ENCODE measurements at places on chromosomes 7 and 10.

DNA sequence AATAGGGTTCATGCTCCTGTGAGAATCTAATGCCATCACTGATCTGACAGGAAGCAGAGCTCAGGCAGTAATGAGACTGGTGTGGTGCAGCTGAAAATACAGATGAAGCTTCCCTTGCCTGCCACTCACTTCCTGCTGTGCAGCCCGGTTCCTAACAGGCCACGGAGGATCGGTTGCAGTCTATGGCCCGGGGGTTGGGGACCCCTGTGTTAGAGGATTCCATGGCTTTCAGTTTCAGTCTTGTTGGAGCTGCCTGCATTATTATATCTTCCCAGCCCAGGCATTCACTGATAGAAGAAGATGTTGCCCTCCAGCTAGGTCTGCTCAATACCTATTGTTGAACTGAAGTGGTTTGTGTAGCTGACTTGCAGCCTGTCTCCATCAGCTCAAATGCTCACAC lies 1298.8 kb downstream of the TYW1 start:
- no peak overlapping the region for H3K27ac ChIP-seq
- no peak overlapping the region for H3K4me3 ChIP-seq
- no peaks in the 10 kb centered on the region for H3K4me1 ChIP-seq
- H3K36me3 ChIP-seq: no peaks in the 10 kb centered on the region

GRCh38 chr7:23235813-23236221 lies 10.8 kb upstream of the GPNMB start:
- no peak for DNase-seq
- H3K36me3 ChIP-seq: no peaks in the 10 kb centered on the region
- no peaks in the 10 kb centered on the region for H3K27me3 ChIP-seq
- no peaks in the 10 kb centered on the region for H3K4me1 ChIP-seq
- H3K4me3 ChIP-seq: no peak overlapping the region
- no peak overlapping the region for H3K27ac ChIP-seq

DNA sequence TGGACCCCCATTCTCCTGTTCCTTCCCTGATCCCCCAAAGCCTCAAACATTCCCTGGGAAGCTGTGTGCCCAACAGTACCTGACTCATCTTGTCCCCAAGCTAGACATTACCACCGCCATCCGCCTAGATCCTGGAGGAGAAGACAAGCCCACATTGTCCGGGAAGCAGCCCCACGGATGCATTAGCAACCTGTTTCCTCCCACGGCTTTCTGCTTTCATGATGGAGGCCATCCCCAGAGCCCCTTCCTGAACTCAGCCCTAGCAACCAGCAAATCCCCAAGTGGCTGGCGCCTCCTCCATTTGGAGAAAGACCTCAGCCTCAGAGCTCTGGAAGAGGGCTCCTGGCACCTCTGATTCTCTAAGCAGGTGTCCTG lies 2.3 kb upstream of the SLC29A3 start:
- peaks cover 2% of the 10 kb centered on the region for H3K27me3 ChIP-seq
- H3K36me3 ChIP-seq: no peaks in the 10 kb centered on the region
- no peak overlapping the region for H3K4me3 ChIP-seq
- no peak for DNase-seq

- H3K36me3 ChIP-seq: no peaks in the 10 kb centered on the region
- DNase-seq: no peak
- no peaks in the 10 kb centered on the region for H3K27me3 ChIP-seq
- H3K4me3 ChIP-seq: no peak overlapping the region
- no peaks in the 10 kb centered on the region for H3K4me1 ChIP-seq
Measured at GRCh38 chr10:34643620-34644019, 171.5 kb downstream of the PARD3 start.

GRCh38 chr10:59580026-59580863 lies 129.4 kb downstream of the SLC16A9 start:
- H3K36me3 ChIP-seq: no peaks in the 10 kb centered on the region
- H3K4me1 ChIP-seq: no peaks in the 10 kb centered on the region
- H3K4me3 ChIP-seq: no peak overlapping the region
- no peak overlapping the region for H3K27ac ChIP-seq

GRCh38 chr10:130787243-130787642 lies 524.3 kb downstream of the TCERG1L start:
- H3K27me3 ChIP-seq: no peaks in the 10 kb centered on the region
- H3K4me3 ChIP-seq: no peak overlapping the region
- H3K4me1 ChIP-seq: no peaks in the 10 kb centered on the region
- DNase-seq: no peak
- H3K27ac ChIP-seq: no peak overlapping the region

- no peaks in the 10 kb centered on the region for H3K27me3 ChIP-seq
- H3K27ac ChIP-seq: no peak overlapping the region
- H3K4me3 ChIP-seq: no peak overlapping the region
- no peaks in the 10 kb centered on the region for H3K36me3 ChIP-seq
Measured at GRCh38 chr10:42985436-42986316, 91.2 kb upstream of the RET start.

DNA sequence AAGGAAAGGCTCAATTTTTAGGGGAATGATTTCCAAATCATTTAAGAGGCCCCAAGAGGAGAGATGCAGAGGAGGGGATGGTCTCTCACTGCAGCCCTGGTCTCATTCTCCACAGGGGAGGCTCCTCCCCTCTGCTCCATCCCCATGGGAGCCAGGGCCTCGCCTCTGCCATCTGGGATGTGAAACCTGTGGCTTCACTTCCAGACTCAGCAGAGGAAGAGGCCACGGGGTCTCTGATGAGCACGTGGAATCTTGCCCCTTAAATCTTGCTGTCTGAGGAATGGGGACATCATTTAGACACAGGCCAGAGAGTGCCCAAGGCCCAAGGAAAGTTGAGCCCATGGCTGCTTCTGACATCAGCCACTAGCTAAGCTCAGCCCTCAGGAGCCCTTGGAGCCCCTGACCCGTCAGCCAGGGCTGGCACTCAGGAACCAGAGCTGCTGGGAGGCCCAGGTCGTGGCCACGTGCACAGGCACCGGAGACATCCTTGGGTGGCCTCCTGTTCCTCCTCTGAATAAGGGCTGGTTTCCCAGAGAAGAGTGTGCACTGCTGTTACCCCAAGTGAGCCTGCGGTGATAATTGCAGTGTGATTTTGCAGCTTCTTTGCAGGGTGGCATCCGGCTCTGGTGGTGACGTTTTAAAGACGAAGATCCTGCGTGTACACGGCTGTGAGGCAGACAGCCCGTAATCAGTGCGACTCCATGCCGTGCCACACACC lies 50.5 kb downstream of the VIPR2 start:
- no peaks in the 10 kb centered on the region for H3K27me3 ChIP-seq
- DNase-seq: peak; percentile 16
- H3K36me3 ChIP-seq: no peaks in the 10 kb centered on the region
- no peak overlapping the region for H3K4me3 ChIP-seq
- no peak overlapping the region for H3K27ac ChIP-seq

DNA sequence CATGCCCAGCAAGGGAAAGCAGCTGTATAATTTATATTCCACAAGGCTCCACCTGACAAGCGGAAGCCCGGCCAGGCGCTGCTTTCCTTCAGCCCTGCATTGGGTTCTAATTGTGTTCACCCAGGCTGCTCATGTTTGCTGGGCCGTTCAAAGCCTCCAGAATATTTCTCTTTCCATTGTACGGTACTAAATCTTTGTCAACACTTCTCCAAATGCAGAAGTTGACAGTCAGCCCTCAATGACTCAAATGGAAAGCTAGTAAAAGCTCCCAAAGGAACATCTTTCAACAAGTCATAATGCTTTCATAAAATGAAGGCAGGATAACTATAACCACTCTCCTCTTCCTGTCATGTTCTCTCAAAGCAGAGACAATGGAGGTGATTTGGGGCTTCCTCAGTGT lies 17.8 kb upstream of the CPXM2 start:
- no peaks in the 10 kb centered on the region for H3K36me3 ChIP-seq
- H3K4me1 ChIP-seq: peaks cover 2% of the 10 kb centered on the region
- H3K27ac ChIP-seq: no peak overlapping the region
- DNase-seq: no peak
- H3K27me3 ChIP-seq: peaks cover 2% of the 10 kb centered on the region
- no peak overlapping the region for H3K4me3 ChIP-seq

DNA sequence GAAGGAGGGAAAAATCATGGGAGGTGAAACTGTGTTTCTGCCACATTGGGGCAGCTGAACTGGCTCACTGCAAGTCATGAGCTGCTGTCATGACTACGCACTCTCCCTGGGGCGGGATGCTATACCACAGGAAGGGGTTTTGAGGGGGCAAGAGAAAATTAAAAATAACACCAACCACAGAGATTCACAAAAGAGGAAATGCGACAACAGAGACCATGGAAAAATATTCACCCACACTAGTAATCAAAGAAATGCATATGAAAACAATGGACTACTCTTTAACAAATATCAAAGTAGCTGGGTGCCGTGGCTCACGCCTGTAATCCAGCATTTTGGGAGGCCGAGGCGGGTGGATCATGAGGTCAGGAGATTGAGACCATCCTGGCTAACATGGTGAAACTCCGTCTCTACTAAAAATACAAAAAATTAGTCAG lies 65.2 kb upstream of the TM9SF3 start:
- peaks cover 30% of the 10 kb centered on the region for H3K4me1 ChIP-seq
- H3K36me3 ChIP-seq: no peaks in the 10 kb centered on the region
- H3K27me3 ChIP-seq: no peaks in the 10 kb centered on the region
- peak; percentile 16 for DNase-seq
- H3K4me3 ChIP-seq: no peak overlapping the region
- H3K27ac ChIP-seq: no peak overlapping the region

DNA sequence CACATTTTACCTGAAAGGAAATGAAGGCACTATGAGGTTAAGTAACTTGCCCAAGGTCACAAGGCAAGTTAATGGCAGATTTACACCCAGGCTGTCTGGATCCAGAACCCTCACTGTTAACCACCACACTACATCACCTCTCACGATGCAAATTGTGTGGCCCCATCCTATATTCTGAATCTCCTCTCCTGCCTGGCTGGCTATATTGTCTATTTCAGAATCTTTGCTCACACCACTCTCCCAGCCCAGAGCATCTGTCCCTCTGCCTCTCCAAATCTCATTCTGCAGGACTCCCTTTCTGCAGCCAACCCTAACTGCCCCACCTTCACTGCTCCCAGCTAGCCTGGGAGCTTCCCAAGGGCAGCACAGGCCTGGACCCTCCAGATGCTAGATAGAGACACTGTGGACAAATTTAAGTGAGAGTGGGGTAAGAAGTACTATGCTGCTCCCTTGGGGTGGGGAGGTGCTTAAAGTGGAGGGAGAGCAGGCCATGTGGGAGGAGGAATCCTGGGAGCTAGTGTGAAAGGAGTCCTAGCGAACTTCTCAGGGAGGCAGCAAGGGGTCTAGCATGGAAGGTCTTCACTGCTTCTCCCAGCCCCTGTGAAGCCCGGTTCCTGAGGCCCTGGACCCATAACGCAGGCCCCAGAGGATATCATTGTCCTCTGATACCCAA lies 786 bp downstream of the CUEDC2 start:
- peaks cover 14% of the 10 kb centered on the region for H3K36me3 ChIP-seq

- no peaks in the 10 kb centered on the region for H3K36me3 ChIP-seq
- DNase-seq: no peak
- H3K4me3 ChIP-seq: no peak overlapping the region
- no peaks in the 10 kb centered on the region for H3K27me3 ChIP-seq
- no peak overlapping the region for H3K27ac ChIP-seq
Measured at GRCh38 chr10:2079603-2080078, 342.3 kb upstream of the ADARB2 start.

DNA sequence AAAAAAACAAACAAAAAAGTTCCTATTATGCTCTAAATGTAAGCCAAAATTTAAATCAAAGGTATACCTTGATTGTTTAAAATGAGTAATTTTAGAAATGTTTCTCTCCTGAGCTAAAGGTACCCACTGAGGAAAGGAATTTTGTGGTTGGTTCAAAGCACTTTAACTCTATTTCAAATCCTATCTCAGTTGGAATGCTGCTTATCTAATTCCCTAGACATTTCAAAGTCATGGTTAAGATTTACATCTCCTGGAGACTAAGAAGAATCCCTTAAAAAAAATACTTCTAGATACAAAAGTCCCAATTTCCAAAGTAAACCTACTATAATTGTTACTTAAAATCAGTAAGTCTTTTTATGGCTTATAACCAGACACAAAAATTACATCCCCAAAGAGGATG lies 830.7 kb downstream of the GRID1 start:
- no peak overlapping the region for H3K27ac ChIP-seq
- H3K27me3 ChIP-seq: peaks cover 11% of the 10 kb centered on the region
- no peak for DNase-seq
- H3K36me3 ChIP-seq: no peaks in the 10 kb centered on the region
- H3K4me3 ChIP-seq: no peak overlapping the region

- no peak for DNase-seq
- H3K4me1 ChIP-seq: peaks cover 42% of the 10 kb centered on the region
- no peak overlapping the region for H3K4me3 ChIP-seq
- no peaks in the 10 kb centered on the region for H3K27me3 ChIP-seq
Measured at GRCh38 chr7:76332078-76332477, 26.7 kb downstream of the YWHAG start.

DNA sequence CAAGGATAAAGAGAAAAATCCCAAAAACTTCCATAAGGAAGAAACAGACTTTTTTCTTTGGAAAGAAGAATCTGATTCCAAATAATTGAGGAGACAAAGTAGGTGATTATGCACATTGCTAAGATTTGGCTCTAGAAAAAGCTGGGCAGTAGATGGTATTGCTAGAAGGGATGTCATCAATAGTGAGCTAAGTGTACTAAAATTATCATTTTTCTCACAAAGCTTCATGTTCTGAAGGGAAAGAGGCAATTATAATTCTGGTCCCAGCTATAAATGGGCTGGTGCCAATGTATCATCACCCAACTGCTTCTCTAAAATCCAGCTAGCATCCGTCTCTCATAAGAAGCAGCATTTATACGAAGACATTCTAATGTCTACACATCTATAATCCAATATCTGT lies 23.9 kb downstream of the STEAP1 start:
- no peak overlapping the region for H3K27ac ChIP-seq
- H3K4me1 ChIP-seq: peaks cover 10% of the 10 kb centered on the region
- no peak overlapping the region for H3K4me3 ChIP-seq
- no peak for DNase-seq

DNA sequence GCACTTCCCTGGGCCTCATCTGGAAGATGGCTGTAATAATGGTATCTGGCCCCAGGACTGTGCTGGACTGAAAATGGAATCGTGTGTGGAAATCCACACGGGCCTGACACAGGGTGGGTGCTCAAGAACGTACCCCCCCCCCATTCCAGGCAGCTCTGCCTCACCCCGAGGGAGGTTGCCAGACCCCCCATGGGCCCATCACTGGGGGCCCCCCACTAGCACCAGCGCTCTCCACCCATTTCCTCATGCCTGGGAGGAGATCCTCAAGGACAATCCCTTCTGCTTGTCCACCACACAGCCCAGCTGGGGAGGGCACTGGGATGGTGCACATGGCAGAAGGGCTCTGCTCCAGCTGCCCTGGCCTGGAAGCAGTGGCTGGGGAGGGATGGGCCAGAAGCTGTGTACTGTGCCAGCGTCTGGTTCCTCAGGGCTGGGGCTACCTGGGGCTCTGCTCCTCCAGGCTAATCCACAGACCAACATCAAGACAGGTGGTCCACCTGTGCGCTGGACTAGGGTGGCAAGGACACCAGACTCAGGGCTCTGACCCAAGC lies 55.4 kb downstream of the CAMK2B start:
- H3K27me3 ChIP-seq: no peaks in the 10 kb centered on the region
- no peak for DNase-seq
- no peak overlapping the region for H3K4me3 ChIP-seq
- no peaks in the 10 kb centered on the region for H3K4me1 ChIP-seq

Data from activated CD4-positive, alpha-beta T cell treated with anti-CD3 and anti-CD28 coated beads, Interleukin-2, amount 10 ng/mL, durations not matched to agents 7 days and 5 days (primary cell).